HCT116 (cell line): ENCODE measurements at places on chromosomes 3 and 15.

DNA sequence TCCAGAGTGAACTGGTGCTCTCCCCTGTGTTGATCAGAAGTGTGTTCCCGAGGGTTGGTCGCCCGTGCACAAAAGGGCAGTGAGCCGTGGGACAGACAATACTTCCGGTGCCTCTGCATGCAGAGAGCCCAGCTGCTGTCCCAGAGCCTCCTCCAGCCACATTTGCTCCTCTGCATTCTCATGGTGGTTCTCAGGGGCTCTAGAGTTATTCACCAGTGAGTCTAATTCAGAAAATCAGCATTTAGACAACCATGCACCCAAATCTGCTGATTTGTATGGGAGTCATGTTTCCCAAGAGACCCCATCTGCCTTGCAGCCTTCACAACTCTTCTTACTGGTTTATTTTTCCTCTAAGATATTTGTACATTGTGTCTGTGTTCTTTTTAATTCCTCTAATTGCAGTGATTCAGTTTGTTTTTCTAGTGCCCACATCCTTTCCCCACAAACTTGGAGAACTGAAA lies 107.0 kb upstream of the SPRED1 start:
- no peak for DNase-seq

GRCh38 chr3:138338244-138338643 lies 8.6 kb upstream of the NME9 start:
- no peak for DNase-seq

DNA sequence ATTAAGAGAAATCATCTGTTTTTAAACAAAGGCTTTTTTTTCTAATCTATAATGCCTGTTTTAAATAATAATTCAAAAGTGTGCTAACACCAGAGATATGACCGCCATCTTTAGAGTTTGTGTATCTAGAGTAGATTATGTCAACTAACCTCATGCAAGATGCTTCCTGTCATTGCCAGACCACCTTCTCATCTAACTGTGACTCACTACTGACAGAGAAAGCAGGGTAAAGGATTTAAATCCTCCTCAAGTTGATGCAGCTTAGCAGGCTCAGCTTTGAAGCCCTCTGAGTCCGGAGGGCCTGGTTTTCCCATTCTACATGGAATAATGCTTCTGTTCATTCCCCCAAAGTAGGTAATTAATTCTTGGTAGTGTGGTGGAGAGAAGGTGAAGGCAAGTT lies 108.5 kb downstream of the ECT2 start:
- DNase-seq: no peak

DNA sequence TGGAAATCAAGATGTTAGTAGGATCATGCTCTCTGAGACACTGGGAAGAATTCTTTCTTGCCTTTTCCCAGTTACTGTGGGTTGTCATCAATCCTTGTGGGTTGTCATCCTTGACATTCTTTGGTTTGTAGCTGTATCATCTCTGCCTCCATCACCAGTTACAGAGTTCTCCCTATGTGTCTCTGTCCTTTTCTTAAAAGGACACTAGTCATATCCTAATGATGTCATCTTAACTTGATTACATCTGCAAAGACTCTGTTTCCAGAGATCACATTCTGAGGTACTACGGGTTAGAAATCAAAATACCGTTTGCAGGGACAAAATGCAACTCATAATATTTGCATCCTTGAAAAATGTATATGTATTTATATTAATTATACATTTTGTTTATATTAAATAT lies 500.4 kb downstream of the ZBBX start:
- no peak for DNase-seq

DNA sequence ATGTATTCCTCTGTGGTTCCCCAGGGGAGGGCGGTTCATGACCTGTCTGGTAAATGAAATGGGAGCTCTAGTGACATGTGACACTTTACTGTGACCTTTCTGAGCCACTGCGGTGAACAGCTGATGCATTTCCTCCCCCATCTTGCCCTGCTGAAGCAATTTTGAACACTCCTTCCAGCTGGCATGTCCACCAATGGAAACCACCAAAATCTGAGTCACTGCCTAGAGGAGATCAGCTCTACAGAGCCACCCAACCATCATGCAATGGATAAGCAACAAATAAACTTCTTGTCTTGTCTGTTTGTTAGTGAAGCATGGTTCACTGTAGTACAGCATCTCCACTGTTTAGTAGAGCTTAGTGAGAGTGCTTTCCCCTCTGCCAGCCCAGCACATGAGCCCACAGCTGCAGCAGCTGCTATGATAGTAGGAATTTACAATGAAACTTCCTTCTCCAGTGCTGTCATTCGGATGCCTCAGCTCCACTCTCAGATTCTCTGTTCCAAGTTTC lies 479.4 kb downstream of the NTRK3 start:
- DNase-seq: no peak

DNA sequence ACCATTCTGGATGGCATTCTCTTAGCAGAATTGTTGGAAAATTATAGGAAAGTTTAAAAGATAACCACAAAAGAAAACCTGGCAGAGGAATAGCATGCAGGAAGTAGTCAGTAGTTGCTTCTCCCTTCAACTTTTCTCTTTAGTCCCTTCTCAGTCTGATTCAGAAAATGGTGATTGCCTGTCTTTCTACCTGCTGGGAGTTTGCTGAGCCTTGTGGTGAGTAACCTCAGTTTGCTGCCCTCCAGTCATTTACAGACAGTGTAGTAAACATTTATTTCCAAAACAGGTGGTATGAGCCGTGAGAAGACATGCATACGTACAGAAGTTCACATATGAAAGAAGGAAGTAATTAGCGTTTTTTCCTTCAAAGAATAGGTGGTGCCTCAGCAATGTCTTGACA lies 224.7 kb upstream of the POU1F1 start:
- DNase-seq: no peak

- DNase-seq: no peak
Observed at GRCh38 chr15:62643572-62643971, 399.0 kb upstream of the TPM1 start.

DNA sequence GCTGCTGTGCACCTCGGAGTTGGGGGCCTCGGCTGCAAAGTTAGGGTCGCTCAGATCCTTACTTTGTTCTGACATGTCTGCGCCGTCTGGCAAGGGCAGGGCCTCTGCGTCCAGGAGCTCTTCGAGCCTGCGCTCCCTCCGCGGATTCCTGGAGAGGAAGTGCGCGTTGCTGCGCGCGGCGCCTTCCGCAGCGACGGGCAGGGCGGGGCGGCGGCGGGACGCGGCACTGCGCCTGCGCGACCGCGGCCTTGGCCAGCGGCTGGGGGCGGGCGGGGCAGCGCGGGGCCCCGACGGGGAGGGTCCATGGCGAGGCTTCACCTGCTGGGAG lies at the start of gene NDN:
TSS of gene NDN (minus strand) at position 163 of the 328 bp plus-strand sequence. CDS start at position 75, 88 bp downstream.
- DNase-seq: no peak

DNA sequence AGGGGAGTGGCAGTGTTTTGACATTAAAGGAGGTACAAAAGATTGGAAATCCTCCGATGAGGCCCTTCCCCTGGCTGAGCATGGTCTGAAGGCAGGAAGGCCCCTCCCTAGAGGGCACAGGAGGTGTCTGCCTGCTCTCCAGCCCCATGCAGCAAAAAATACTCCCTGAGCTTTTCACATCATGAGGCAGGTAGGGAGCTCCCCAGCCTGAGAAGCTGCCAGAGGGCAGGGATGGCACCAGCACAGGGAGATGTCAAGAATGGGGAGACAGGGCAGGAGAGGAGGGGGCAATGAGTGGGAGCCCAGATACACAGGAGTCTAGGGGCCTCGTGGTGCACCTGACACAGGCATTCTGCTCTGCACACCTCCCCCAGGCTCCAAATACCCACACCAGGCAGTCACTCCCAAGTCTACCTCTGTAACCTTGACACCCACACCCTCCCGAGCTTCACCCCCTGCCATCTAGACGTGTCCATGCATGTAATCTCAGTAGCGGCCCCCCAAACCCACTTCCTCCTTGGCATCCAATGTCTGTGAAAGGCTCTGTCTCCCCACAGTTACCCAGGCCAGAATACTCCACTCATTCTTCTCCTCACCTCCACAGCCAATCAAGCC lies 22.9 kb downstream of the GRAMD2A start:
- DNase-seq: no peak

DNA sequence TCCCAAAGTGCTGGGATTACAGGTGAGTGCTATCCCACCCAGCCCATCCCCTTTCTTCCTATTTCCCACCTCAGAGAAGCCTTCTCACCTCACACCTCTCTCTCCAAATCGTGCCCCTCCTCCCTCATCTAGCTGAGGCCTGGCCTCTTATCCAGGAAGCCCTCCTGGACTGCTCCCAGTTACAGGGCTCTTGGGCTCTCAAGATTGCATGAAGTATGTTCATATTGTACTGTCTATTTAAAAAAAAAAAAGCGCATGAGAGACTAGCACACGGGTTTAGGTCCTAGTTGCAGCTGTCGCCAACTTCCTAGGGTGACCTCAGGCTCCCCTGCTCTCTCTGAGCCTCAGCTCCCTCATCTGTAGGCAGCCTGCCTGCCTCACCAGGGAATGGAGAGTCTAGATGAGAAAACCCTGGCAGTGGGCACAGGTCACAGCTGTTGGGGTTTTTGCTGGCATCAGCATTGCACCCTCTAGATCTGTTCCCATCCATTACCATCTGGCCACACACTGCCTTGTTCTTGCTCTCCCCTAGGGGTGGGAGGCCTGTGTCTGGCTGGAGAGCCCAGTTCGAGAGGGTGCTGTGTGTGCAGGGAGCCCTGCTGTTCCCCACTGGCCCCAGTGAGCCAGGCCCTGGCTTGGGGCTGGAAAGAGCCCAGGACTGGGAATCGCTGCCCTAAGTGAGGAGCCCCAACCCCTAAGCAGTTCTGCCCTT lies 24.2 kb upstream of the C15orf39 start:
- DNase-seq: no peak

GRCh38 chr3:151478335-151478697 lies 17.5 kb upstream of the IGSF10 start:
- no peak for DNase-seq

DNA sequence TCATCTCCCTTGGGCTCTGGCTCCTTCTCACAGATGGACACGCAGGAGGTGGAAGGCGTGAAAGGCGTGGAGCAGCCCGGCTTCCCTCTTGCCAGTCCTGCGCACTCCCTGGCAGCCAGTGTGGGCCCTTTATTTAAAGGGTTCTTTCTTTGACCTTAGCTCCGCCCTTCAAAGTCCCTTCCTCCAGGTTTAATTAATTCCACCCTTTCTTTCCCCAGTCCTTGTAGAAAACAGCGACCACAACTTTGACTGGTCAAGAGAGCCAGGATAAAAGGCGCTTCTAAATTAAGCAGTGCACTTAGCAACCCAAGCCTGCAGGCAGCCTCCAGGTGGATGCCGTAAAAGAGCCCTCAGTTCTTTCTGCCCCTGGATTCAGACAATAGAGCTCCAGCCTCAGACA lies at the start of gene HDC:
TSS of gene HDC (minus strand) at position 107 of the 400 bp plus-strand sequence. CDS start at position 4, 103 bp downstream.
- no peak for DNase-seq

DNA sequence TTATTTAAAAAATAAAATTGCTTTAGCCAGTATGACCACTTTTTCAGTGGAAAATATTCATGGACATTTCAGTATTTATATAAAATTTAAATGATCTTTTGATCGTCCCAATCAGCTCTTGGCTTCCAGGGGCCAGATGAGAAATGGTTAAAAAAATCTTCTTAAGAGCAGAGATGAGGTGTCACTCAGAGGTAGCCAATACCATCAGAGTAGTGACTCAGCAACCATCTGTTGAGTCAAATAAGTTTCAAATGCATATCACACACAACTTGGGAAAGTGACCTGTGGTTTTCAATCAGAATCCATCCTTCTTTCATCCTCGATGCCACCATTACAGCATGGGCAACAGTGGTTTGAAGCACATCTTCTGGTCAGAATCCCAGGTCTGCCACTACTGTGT lies 958.8 kb upstream of the NR2F2 start:
- no peak for DNase-seq

DNA sequence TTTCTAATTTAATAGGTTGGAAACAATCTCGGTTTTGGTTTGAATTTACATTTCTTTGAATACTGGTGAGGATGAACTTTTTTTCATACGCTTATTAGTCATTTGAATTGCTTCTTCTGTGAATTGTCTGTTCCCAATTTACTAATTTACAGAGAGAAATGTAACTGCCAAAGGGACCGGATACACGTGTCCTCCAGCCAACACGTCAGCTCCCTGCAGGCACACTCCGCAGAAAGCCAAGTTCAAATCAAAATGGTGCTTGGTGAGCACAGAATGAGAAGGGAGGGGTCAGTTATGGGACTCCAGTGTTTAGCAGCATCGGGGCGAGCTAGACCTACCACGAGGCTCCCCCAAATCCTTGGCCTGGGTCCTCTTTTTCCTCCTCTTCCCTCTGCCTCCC lies 10.8 kb upstream of the TSEN2 start:
- DNase-seq: no peak

DNA sequence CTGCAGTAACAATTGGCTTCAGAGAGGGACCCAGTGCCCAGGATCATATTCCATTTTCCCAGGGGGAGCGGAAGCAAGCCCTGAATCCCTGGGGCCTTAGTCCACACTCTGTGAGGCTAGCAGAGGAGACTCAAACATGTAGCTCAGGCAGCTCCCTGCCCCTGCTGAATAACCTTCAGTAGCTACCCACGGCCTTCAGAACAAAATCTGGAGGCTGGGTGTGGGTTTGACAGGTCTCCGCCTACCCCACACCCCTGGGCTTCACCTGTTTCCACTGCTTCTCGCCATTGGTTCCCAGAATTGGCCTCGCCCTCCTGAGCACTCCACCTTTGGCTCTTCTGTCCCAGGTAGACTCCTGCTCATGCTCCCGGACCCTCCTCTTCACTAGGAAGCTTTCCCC lies 93.6 kb upstream of the ATP2B2 start:
- no peak for DNase-seq

DNA sequence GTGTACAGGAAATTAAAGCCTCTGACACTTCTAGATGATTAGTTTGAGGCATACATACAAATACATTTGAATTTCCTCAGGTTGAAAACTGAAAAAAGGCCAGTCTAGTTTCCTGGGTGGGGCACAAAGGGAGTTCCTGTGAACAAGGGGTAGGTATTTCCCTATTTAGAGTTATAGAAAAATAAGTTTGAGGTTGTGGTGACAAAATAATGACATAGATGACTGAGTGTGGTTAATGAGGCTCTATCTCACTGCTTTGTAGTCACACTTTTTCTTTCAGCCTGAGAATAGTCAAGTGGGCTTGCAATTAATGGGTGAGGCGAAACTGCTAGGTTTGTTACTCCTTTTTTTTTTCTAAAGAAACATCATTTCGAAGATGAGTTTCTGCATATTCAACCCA lies 4.3 kb downstream of the SLCO3A1 start:
- DNase-seq: no peak

DNA sequence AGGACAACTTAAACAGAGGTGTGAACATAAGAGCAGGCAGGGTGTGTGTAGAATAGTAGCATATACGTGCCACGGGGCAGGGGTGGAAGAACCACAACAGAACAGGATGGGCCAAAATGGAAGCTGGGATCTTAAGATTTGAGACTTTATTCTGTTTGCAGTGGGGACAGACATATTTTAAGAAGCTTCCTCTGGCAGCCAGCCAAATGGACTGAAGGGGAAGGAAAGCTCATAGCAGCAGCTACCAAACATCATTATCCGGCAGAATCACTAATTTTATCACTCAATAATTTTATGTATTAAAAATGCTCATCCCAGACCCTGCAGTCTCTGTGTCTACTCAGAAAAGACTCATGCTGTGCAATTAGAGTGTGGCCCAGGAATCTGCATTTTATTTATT lies 130.9 kb upstream of the CTDSPL start:
- DNase-seq: no peak
